Spinal cord (tissue), 10 donors: ENCODE measurements at places on chromosomes 2 and 18.

GRCh38 chr18:618618-619017 is 21.8 kb downstream of the CLUL1 start:
- no peak for DNase-seq

DNA sequence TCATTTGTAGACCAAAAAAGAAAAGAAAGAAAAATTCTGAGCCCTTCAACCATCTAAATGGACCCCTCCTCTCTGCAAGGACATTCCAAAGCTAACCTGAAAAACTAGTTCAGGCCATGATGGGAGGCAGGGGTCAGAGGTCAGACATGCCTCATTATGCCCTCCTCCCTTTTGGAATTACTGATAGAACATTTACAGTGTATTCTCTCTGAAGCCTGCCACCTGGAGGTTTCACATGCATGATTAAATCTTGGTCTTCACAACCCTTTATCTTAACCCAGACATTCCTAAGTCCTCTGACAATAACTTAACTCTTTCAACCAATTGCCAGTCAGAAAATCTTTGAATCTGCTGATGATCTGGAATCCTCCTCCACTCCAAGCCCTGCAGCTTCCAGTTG is 86.0 kb downstream of the SPP2 start:
- DNase-seq = no peak

- no peak for DNase-seq
Measured at GRCh38 chr2:1602278-1603010, 141.9 kb downstream of the PXDN start.

GRCh38 chr2:144183727-144184126 is 336.2 kb downstream of the ZEB2 start:
- DNase-seq = no peak

DNA sequence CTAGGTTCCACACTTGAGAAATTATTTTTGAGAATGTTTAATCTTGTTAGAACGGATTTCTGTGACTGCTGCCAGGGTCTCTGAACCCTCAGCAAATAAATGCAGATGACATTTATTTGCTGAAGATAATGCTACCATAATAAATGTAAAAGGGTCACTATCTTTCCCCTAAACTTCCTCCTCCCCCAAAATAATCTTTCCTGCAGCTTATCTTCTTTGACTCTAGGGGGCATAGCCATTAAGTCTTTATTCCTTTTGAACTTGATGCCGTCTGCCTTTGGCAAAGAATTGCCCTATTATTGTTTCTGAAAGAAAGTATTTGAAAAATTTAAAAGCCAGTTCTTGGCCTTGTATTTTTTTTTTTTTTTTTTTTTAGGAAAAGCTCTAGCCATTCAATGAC is 63.6 kb upstream of the ACSL3 start:
- DNase-seq = no peak

GRCh38 chr2:136104977-136105376 is 13.0 kb downstream of the CXCR4 start:
- DNase-seq = no peak

- no peak for DNase-seq
Measured at GRCh38 chr2:168528016-168528415, 71.9 kb downstream of the CERS6 start.

DNA sequence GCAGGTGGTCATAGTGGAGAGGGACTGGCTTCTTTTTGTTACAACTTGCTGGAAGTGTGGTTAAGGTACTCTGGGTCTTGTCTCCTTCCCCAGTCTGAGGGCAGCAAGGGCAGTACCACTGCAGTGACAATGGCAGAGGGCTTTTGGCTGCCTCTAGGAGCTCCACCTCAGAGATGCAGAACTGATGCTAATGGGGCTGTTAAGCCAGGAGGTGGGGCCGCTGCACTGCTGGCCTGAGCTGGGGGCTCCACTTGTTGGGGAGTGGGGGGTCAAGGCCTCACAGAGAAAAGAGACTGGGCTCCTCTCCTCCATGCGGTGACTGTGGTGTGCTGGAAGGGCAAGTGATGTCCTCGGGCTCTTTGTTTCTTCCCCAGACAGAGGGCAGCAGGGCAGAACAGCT is 135.7 kb downstream of the DSEL start:
- no peak for DNase-seq
